Peyer's patch (tissue), 4 donors: ENCODE measurements at places on chromosomes 1 and 21.
A peak's percentile ranks its signal among the peaks of the same experiment; 100 is the strongest.

- H3K4me3 ChIP-seq, result no peak overlapping the region
- no peaks in the 10 kb centered on the region for H3K4me1 ChIP-seq
- no peak for DNase-seq
- H3K36me3 ChIP-seq, result no peaks in the 10 kb centered on the region
- H3K27me3 ChIP-seq, result no peaks in the 10 kb centered on the region
- no peak overlapping the region for H3K27ac ChIP-seq
Observed at GRCh38 chr1:98323906-98324358, 337.6 kb upstream of the SNX7 start.

DNA sequence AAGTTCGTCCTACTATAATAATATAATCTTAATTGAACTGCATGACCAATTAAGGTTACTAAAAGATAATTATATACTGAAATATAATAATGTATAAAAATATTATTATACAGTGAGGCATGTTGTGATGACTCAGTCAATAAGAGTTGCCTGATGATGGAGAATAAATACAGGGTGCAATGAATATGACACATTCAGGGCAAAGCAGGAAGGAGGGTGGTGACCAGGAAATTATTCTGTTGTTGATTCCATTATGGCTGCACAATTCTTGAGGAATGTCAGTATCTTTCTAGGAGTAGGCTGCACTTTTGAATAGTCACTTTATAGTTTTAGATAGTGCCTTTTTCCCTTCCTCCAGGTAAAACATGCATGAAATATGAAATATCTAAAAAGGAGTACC is 46.4 kb upstream of the RGS21 start:
- no peak overlapping the region for H3K4me3 ChIP-seq
- H3K36me3 ChIP-seq, result no peaks in the 10 kb centered on the region
- DNase-seq, result no peak
- H3K27me3 ChIP-seq, result no peaks in the 10 kb centered on the region
- no peak overlapping the region for H3K27ac ChIP-seq

GRCh38 chr1:201022493-201022819 is 1.1 kb downstream of the KIF21B start:
- H3K27me3 ChIP-seq, result no peaks in the 10 kb centered on the region
- peaks cover 70% of the 10 kb centered on the region for H3K4me1 ChIP-seq
- peak overlapping the region; percentile 62 for H3K4me3 ChIP-seq
- H3K36me3 ChIP-seq, result no peaks in the 10 kb centered on the region

DNA sequence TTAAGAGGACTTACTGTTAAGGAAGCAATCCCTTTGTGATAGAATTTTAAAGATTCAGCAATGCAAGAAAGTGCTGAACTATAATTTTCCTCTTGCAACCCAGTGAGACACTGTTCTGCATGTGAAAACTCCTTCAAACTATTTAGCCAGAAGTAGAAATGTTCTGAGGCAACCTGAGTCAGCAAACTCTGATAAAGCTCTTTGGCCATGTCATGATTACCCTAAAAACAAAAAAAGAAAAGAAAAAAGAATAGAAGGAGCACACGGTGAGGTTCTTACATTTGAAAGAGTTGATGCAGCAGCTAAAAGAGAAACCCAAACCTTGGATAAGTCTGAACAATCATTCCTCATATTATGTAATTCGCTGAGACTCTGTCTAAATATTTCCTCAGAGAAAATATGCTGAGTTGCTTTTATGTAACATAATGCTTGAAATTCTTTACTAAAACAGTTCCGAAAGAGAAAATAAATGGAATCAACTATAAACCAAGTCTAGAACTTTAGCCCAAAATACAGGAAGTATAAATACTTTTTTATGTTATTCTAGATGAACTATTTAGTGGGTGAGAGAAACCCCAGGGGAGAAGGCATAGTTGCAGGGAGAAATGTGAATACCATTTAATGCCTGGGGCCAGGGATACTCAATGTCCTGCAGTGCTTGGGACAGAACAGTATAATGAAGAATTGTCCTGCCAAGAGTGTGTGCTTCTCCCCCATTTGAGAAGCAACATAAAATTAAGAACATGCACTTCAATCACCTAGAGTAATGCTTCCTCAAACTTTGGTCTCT is 60.0 kb downstream of the INTS7 start:
- H3K27me3 ChIP-seq, result no peaks in the 10 kb centered on the region
- no peak overlapping the region for H3K27ac ChIP-seq
- H3K36me3 ChIP-seq, result no peaks in the 10 kb centered on the region
- H3K4me1 ChIP-seq, result no peaks in the 10 kb centered on the region

GRCh38 chr1:225981714-225982113 is 17.4 kb downstream of the SDE2 start:
- no peaks in the 10 kb centered on the region for H3K36me3 ChIP-seq
- no peak overlapping the region for H3K4me3 ChIP-seq
- no peaks in the 10 kb centered on the region for H3K4me1 ChIP-seq
- no peaks in the 10 kb centered on the region for H3K27me3 ChIP-seq

DNA sequence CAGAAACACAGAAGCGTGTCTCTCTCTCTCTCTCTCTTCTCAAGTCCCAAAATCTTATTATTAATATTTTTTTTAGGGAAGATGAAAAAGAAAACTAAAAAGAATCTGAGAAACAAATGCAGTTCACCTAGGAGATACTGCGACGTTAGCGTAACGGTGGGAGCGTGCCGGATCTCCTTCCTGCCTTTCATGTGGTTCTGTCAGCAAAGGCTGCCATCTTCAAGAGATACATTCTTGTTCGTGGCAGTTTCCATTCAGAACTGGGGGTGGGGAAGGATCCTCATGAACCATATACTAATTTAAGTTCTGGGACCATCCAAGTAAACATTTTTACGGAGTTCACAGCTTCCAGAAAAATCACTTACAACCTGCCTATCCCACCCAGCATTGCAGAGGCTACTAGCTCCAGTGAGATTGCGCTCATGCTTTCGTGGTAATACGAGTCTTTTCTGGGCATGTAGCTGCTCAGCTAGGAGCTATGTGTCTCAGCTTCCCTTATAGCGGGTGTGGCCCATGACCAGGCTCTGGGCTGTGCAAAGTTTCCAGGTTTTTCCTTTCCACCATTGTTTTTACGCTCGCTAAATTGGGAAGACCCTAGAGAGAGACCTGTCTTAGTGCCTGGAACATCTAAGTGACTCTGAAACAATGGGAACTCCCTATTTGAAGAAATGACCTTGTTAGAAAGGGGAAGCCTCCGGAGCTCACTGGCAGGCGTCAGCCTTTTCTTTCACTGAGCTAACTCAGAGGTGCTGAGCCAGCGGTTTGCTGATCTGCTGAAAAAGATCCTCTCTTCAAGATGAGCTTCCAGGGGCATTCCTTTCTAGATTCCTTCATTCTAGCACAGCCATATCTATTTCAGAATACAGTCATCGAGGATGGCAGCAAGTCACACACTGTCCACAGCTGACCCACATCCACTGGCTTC is 17.3 kb downstream of the SLAMF1 start:
- peak; percentile 70 for DNase-seq
- H3K36me3 ChIP-seq, result no peaks in the 10 kb centered on the region
- H3K4me1 ChIP-seq, result no peaks in the 10 kb centered on the region
- H3K27me3 ChIP-seq, result no peaks in the 10 kb centered on the region
- peak overlapping the region; percentile 65 for H3K27ac ChIP-seq

DNA sequence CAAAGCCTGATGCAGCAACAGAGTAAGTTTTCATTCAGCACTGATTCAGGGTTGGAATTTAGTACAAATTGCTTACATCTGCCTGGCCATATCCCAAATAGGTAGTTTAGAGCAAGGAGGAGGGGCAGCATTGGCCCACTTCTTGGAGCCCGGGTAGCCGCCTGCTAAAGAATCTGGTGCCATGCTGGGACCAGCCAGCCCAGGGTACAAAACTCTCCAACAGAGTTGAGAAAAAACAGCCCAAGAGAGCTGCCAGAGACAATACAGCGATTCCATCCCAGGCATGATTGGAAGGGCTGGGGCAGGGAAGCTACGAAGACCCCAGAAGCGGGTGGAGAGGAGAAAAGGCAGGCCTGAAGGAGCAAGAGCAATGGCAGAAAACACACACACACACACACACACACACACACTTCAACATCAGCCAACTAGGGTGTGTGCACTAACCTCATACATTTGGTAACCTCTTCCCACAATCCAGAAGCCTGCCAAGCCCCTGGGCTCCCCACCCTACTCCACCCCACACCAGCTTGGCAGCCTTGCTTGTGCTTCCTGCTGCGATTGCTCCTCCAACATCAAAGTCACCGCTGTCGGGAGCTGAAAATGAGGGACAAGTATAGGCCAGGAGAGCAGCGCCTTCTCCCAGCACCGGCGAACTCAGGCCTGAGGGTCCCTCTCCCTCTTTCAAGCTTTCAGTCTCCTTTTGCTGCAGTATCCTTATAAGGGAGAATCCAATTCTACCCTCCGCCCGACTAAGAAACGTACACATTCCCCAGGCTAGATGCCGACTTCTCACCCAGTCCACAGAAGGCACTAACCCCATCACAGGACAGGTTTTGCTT is 1.2 kb downstream of the PIK3C2B start:
- peak overlapping the region; percentile 68 for H3K4me3 ChIP-seq
- H3K4me1 ChIP-seq, result peaks cover 10% of the 10 kb centered on the region
- peak overlapping the region; percentile 89 for H3K27ac ChIP-seq

DNA sequence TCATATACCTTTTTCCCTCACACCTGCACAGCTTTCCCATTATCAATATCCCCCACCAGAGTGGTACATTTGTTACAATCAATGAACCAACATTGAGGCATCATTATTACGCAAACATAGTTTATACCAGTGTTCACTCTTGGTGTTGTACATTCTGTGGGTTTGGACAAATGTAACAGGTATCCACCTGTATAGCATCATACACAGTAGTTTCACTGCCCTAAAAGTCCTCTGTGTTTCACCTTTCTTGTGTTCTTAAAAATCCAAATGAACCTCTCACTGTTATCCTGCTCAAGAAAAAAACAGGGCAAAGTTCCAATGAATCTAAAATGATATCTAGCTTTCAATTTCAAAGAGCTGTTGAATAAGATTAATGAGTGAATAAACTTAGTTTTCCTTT is 45.9 kb upstream of the NR5A2 start:
- no peaks in the 10 kb centered on the region for H3K4me1 ChIP-seq
- no peak overlapping the region for H3K27ac ChIP-seq
- H3K4me3 ChIP-seq, result no peak overlapping the region
- no peaks in the 10 kb centered on the region for H3K36me3 ChIP-seq
- no peak for DNase-seq
- no peaks in the 10 kb centered on the region for H3K27me3 ChIP-seq

GRCh38 chr1:51543858-51544257 is 24.8 kb upstream of the EPS15 start:
- H3K4me3 ChIP-seq, result no peak overlapping the region
- DNase-seq, result no peak
- H3K36me3 ChIP-seq, result no peaks in the 10 kb centered on the region
- no peaks in the 10 kb centered on the region for H3K27me3 ChIP-seq

GRCh38 chr1:62728963-62729362 is 40.8 kb upstream of the DOCK7 start:
- no peak for DNase-seq
- H3K36me3 ChIP-seq, result no peaks in the 10 kb centered on the region
- no peaks in the 10 kb centered on the region for H3K27me3 ChIP-seq
- H3K27ac ChIP-seq, result no peak overlapping the region
- peaks cover 4% of the 10 kb centered on the region for H3K4me1 ChIP-seq
- no peak overlapping the region for H3K4me3 ChIP-seq

- no peak overlapping the region for H3K4me3 ChIP-seq
- H3K27me3 ChIP-seq, result no peaks in the 10 kb centered on the region
- DNase-seq, result no peak
Observed at GRCh38 chr1:9238550-9238949, 4.0 kb downstream of the H6PD start.
